ENCODE measurements at places on chromosomes 13 and 19. TPM values are rescaled to one million over a fixed set of nuclear protein-coding genes. Genes with fewer than 3 reads are reported as not detected.

GRCh38 chr13:104286566-104287290 is 1220.5 kb upstream of the SLC10A2 start:
- peaks cover 12% of the 10 kb centered on the region for H3K4me1 ChIP-seq
- no peak overlapping the region for H3K27ac ChIP-seq
- no peaks in the 10 kb centered on the region for H3K36me3 ChIP-seq
- no peaks in the 10 kb centered on the region for H3K27me3 ChIP-seq

DNA sequence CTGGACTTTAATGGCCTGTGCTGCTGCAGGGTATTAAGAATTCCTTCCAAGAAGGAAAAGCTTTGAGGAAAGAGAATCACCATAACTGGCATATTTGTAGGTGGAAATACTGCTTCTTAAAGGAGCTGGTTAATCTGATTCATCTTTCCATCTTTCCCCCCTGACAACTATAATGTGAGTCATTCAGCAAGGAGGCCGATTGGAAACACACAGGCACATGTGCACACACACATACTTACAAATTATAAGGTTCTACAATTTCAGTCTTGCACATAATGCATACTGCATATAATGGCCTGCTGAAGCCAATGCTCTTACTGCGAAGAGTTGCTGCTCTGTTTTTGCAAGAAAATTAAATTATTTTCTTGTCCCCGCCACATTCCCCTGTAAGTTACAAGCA is 78.8 kb upstream of the TPP2 start:
- H3K36me3 ChIP-seq = no peaks in the 10 kb centered on the region
- no peak overlapping the region for H3K27ac ChIP-seq
- peaks cover 2% of the 10 kb centered on the region for H3K27me3 ChIP-seq
- DNase-seq = no peak

- peaks cover 40% of the 10 kb centered on the region for H3K36me3 ChIP-seq
- H3K27me3 ChIP-seq = no peaks in the 10 kb centered on the region
These were observed 86.7 kb downstream of the COL4A2 start for GRCh38 chr13:110393761-110394160.

GRCh38 chr13:81779876-81780275 is 1439.0 kb upstream of the SPRY2 start:
- H3K36me3 ChIP-seq = no peaks in the 10 kb centered on the region
- no peak for DNase-seq
- no peaks in the 10 kb centered on the region for H3K4me1 ChIP-seq
- no peaks in the 10 kb centered on the region for H3K27me3 ChIP-seq
- no peak overlapping the region for H3K4me3 ChIP-seq

DNA sequence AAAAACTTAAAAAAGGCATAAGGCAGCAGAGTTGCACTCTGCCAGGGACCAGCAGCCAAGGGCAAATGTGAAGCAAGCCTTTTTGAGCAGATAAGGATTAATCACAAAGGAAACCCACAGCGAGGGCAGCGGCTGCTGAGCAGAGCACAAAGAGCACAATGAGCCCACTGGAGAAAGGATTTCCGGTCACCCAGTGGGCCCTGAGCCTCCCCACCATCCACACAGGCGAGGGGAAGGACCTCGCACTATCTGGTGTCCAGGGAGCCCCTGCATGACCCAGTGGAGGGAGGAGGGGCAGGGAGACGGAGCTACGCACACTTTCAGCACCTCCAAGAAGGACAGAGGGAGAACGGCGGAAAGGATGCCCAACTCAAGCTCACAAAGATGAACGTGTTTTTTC is 40.0 kb downstream of the COL4A1 start:
- DNase-seq = no peak
- peak overlapping the region; percentile 96 for H3K27ac ChIP-seq
- H3K4me1 ChIP-seq = peaks cover 54% of the 10 kb centered on the region
- no peaks in the 10 kb centered on the region for H3K27me3 ChIP-seq
- H3K4me3 ChIP-seq = no peak overlapping the region
- H3K36me3 ChIP-seq = no peaks in the 10 kb centered on the region

DNA sequence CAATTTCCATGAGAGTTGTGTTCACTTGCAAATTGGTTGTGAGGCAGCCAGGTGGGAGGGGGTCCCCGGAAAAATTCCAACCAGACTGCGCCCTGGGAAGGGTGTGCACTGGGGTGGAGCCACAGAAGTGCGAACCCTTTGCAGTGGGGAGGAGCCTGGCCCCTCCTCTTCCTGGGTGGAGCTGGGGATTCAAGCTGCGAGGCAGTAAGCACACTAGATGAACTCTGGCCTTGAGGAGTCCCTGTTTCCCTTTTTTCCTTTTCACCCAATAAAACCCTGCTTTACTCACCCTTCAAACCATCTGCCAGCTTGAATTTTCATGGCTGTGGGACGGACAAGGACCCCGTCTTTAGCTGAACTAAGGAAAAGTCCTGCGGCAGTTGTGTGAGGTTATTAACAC is 31.0 kb upstream of the MBNL2 start:
- H3K27ac ChIP-seq = no peak overlapping the region
- no peaks in the 10 kb centered on the region for H3K27me3 ChIP-seq

GRCh38 chr19:12703046-12703445 is 6.6 kb upstream of the FBXW9 start:
- H3K27me3 ChIP-seq = peaks cover 4% of the 10 kb centered on the region
- H3K4me3 ChIP-seq = peak overlapping the region; percentile 81
- DNase-seq = peak; percentile 50
- no peak overlapping the region for H3K27ac ChIP-seq
- peaks cover 11% of the 10 kb centered on the region for H3K36me3 ChIP-seq
- H3K4me1 ChIP-seq = peaks cover 8% of the 10 kb centered on the region

Gene QPCTL
- 11.8 TPM for total RNA-seq

- H3K27me3 ChIP-seq = no peaks in the 10 kb centered on the region
- no peak for DNase-seq
- H3K36me3 ChIP-seq = peaks cover 11% of the 10 kb centered on the region
- no peak overlapping the region for H3K27ac ChIP-seq
- no peak overlapping the region for H3K4me3 ChIP-seq
- no peaks in the 10 kb centered on the region for H3K4me1 ChIP-seq
These were observed 311.3 kb downstream of the KLF12 start for GRCh38 chr13:73822668-73823592.

Gene CEACAM8
- not detected for total RNA-seq

Gene NUP62
- total RNA-seq = 141 TPM

DNA sequence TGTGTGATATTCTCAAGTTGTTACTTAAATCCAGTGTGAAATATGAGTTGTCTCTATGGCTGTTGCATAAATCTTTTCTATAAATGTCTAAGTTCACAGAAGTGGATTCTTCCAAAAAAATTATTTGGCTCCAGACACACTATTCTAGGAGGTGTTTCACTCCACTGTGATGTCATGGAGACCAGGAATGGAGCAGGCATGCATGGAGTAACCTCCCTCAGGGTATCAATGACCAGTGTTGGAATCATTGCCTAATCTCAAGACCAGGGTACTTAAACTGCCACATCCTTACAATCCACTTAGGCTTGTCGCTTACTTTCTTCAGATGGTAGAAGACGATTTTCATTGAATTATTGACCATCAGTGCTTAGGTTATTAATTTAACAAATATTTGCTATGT is 55.4 kb downstream of the LRRC63 start:
- H3K27ac ChIP-seq = no peak overlapping the region
- H3K27me3 ChIP-seq = no peaks in the 10 kb centered on the region
- DNase-seq = no peak
- H3K4me3 ChIP-seq = no peak overlapping the region
- H3K4me1 ChIP-seq = no peaks in the 10 kb centered on the region
- H3K36me3 ChIP-seq = no peaks in the 10 kb centered on the region

DNA sequence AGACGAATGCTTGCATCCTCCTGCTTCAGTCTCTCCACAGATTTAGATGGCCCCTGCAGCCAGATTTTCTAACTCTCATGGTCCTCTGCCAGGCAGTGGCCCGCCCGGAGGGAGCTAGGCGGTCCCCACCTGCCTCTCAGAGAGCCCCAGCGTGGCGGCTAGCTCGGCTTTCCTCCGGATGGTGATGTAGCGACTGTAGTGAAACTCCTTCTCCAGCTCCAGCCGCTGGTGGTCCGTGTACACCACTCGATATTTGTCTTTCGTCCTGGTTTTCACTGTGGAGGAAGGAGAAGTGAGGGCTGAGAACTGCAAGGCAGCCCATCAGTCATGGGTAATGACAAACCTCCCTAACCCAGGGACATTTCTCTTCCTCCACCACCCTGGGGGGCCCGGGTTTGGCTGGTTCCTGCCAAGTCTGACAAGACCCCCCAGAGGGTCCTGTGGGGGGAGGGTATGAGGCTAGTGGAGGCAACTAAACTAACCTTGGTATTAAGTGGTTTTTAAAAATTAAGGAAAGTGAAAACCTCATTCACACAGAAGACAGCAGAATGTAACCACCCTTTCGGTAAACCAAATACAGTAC is 4.3 kb downstream of the CDX2 start:
- no peak for DNase-seq
- H3K27ac ChIP-seq = no peak overlapping the region
- peaks cover 99% of the 10 kb centered on the region for H3K27me3 ChIP-seq
- peaks cover 30% of the 10 kb centered on the region for H3K4me1 ChIP-seq
- H3K4me3 ChIP-seq = no peak overlapping the region

DNA sequence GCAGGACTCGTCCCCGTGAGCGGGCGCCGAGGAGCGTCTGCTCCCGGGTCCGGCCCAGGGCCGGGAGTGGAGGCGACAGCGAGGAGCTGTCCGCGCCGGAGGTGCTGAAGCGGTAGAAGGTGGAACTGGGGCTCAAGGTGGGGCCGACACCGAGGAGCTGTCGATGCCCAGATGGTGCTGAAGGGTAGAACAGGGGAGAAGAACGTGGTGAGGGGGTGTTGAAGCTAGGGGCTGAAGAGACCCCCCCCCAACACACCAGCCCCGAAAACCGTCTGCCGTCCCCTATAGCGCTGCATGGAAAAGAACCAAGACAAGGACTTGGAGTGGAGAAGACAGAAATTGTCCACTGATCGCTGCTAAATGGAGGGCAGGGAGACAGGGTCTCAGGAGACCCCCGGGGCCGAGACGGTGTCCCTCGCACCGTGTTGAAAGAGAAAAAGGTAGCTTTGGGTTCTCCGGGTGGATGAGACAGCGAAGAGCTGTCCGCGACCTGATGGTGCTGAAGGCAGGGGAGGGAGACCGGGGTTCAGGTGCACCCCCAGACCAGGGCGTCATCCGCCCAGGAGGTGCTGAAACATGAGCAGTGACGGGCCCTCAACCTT is 7.1 kb upstream of the PDE4C start:
- H3K27me3 ChIP-seq = peaks cover 75% of the 10 kb centered on the region
- H3K27ac ChIP-seq = no peak overlapping the region
- no peak overlapping the region for H3K4me3 ChIP-seq
- DNase-seq = peak; percentile 77

Gene KIRREL2
- total RNA-seq = 4.5 TPM

- H3K27me3 ChIP-seq = peaks cover 2% of the 10 kb centered on the region
- H3K36me3 ChIP-seq = peaks cover 25% of the 10 kb centered on the region
- no peak overlapping the region for H3K4me3 ChIP-seq
- no peak for DNase-seq
These were observed 5.8 kb downstream of the CPAMD8 start for GRCh38 chr19:17020823-17021222.

Gene PPP2R1A
- 422 TPM for total RNA-seq

Gene MIA
- 9.9 TPM for total RNA-seq

Gene LILRB3
- total RNA-seq = not detected

- H3K4me3 ChIP-seq = no peak overlapping the region
- no peaks in the 10 kb centered on the region for H3K36me3 ChIP-seq
- no peaks in the 10 kb centered on the region for H3K27me3 ChIP-seq
- H3K27ac ChIP-seq = no peak overlapping the region
These were observed 1663.3 kb downstream of the EFNB2 start for GRCh38 chr13:104872153-104872552.

DNA sequence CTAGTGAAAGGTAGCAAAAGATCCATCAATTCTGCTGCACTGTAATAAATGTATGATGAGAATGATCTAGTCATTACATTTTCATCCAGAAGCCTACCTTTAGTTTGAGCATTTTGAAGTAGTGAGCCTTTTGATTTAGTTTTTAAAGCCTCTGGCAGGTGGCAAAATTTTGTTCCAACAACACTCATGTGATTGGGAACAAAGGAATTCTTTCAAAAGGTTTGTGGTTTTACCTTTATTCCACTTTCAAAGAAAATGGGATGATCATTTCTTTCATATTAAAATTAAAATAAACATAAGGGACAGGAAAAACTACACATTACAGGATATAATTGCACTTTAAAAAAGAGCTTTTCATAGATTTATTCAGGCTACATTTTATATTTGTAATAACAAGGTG is 260.2 kb downstream of the DACH1 start:
- no peaks in the 10 kb centered on the region for H3K36me3 ChIP-seq
- H3K27ac ChIP-seq = no peak overlapping the region
- H3K27me3 ChIP-seq = no peaks in the 10 kb centered on the region
- H3K4me1 ChIP-seq = peaks cover 4% of the 10 kb centered on the region
- H3K4me3 ChIP-seq = no peak overlapping the region
- DNase-seq = no peak

Gene SEMA6B
- total RNA-seq = 25.3 TPM

Gene HIF3A
- 7.6 TPM for total RNA-seq

Gene CLEC17A
- not detected for total RNA-seq

DNA sequence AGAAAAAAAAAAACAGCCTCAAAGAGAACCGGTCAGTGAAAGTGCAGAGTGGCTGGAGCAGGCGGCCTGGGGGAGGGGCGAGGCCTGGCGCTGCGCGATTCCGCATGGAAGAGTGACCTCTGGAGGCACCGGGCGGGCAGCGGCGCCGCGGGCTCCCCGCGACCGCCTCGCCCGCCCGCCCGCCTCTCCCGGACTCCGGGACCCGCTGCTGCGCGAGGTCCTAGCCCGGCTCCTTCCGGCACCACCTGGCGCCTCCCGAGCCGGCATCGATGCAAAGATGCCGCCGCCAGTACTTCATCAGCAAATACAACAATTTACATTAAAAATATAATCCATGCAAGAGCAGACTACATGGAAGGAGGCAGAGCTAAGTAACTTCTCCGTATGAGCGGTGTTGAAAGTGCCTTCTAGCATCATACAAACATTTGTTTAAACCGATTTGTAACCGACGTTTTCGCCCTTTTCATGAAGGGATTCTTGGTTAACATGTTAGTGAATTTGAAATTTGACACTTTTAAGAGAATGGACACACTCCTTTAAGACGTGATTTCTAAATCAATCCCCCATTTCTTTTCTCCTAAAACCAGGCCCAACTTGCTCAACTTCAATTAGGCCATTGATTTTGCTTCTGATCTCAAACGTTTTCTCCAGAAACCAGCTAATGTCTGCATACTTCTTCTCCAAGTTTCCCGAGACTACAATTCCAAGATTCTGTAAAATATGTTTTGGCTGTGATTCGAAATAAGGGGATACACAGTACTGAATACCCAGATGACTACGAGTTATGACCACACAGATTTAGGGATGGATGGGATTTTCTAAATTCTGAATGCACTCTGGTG is 2.1 kb downstream of the EFNB2 start:
- peaks cover 10% of the 10 kb centered on the region for H3K36me3 ChIP-seq
- H3K4me3 ChIP-seq = peak overlapping the region; percentile 96
- peaks cover 13% of the 10 kb centered on the region for H3K27me3 ChIP-seq
- H3K4me1 ChIP-seq = peaks cover 61% of the 10 kb centered on the region

GRCh38 chr13:109744512-109745051 is 41.8 kb downstream of the IRS2 start:
- peaks cover 13% of the 10 kb centered on the region for H3K4me1 ChIP-seq
- DNase-seq = no peak
- H3K27ac ChIP-seq = peak overlapping the region; percentile 83
- no peak overlapping the region for H3K4me3 ChIP-seq
- peaks cover 2% of the 10 kb centered on the region for H3K36me3 ChIP-seq

Gene USP12
- total RNA-seq = 21.4 TPM

Gene MAP4K1
- total RNA-seq = 1.5 TPM

- no peak for DNase-seq
- H3K27me3 ChIP-seq = peaks cover 3% of the 10 kb centered on the region
- H3K27ac ChIP-seq = no peak overlapping the region
- H3K36me3 ChIP-seq = peaks cover 12% of the 10 kb centered on the region
- H3K4me1 ChIP-seq = no peaks in the 10 kb centered on the region
These were observed 10.1 kb downstream of the CNOT3 start for GRCh38 chr19:54147676-54148075.

- peaks cover 4% of the 10 kb centered on the region for H3K4me1 ChIP-seq
- no peak for DNase-seq
- H3K4me3 ChIP-seq = no peak overlapping the region
- H3K36me3 ChIP-seq = no peaks in the 10 kb centered on the region
- no peak overlapping the region for H3K27ac ChIP-seq
These were observed 27.4 kb downstream of the EFNA2 start for GRCh38 chr19:1312767-1313694.

Data from neural crest cell (in vitro differentiated cells).